ENCODE measurements at places on chromosomes 5 and 9.

DNA sequence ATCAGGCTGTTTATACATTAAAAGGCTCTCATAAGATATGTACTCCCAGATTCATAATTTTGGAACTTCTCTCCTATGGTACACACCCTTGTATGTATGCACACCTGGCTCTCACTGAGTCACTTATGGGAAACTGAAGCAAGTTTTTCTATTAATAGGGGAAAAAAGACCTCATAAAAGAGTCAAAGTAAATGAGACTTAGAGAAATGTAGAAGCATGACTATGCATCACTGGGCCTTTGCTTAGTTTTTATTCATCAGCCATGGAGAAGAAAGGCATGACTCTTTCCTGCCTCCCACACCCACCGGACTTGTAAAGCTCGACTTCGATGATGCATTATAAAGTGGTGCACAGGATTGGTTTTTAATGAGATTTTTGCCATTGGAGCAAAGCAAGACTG, 28.2 kb downstream of the MTAP start:
- no peak for DNase-seq

GRCh38 chr5:100697970-100698369, 162.8 kb downstream of the FAM174A start:
- no peak for DNase-seq

GRCh38 chr5:138391859-138392386, 39.4 kb downstream of the KDM3B start:
- no peak for DNase-seq

- no peak for DNase-seq
These were observed 72.7 kb downstream of the MAP1B start for GRCh38 chr5:72179816-72180440.

DNA sequence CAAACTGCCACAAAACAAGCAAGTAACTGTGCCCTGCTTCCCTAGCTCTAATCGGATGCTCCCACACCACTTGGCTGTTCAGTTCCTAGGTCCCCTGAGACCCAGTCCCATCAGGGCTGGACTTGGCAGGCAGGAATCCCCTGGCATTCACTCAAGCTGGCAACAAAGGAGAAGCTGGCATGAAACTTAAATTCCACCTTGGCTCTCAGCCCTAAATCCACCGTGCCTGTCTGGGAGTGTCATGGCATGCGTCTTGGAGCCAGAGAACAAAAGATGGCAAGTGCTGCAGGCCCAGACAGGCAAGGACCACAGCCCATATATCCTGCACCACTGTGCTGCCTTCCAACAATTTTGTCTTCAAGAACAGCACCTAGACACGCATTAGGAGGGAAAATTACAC, 38.2 kb downstream of the ETF1 start:
- no peak for DNase-seq

DNA sequence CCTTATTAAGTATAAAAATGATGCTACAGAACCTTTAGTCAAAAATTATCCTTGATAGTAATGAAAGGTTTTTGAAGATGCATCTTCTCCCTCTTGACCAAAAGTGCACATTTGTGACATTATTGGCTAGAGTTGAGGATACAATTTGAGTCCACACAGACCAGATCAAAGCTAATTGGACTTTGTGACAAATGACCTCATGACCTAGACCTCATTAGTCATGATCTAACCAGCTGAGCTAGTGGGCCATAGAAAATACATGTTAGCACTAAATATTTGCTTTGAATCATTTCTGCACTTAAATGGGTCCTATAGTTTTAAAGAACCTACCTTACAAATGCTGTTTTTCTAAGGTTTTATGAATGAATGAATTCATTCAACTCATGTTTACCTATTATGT, 182.1 kb downstream of the RFX3 start:
- no peak for DNase-seq

GRCh38 chr9:85182383-85182782, 512.9 kb downstream of the NTRK2 start:
- DNase-seq = no peak

- no peak for DNase-seq
These were observed 90.8 kb downstream of the VAV2 start for GRCh38 chr9:133901184-133901835.

- no peak for DNase-seq
These were observed 155.9 kb downstream of the ERCC6L2 start for GRCh38 chr9:96031366-96031824.

DNA sequence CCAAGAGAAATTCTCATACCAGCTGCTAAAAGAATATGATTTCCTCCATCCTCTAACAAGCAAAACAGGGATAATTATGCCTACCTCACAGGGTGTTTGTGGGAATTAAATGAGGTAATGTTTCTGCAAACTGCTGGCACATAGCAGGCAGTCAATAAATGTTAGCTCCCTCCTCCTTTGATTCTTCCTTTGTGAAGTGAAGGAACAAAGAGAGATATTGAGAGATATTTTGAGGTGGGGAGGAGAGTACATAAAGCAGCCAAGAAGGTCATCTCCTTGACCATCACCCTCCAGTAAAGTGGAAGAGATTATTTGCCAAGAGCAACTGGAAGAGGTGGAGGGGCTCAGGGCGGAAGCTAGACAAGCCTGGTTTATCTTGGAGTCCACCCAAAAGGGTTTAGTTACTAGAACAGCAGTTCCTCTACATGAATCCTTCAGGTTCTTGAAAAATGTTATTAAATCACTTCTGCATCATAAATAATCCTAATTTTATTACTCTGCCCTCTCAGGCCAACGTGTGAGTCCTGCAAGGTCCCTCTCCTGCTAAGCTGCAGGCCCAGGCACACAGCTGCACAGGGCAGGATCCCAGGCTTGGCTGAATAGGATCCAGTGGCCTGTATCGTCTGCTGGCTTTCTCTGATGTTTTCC, 35.0 kb upstream of the TLE1 start:
- DNase-seq = no peak

DNA sequence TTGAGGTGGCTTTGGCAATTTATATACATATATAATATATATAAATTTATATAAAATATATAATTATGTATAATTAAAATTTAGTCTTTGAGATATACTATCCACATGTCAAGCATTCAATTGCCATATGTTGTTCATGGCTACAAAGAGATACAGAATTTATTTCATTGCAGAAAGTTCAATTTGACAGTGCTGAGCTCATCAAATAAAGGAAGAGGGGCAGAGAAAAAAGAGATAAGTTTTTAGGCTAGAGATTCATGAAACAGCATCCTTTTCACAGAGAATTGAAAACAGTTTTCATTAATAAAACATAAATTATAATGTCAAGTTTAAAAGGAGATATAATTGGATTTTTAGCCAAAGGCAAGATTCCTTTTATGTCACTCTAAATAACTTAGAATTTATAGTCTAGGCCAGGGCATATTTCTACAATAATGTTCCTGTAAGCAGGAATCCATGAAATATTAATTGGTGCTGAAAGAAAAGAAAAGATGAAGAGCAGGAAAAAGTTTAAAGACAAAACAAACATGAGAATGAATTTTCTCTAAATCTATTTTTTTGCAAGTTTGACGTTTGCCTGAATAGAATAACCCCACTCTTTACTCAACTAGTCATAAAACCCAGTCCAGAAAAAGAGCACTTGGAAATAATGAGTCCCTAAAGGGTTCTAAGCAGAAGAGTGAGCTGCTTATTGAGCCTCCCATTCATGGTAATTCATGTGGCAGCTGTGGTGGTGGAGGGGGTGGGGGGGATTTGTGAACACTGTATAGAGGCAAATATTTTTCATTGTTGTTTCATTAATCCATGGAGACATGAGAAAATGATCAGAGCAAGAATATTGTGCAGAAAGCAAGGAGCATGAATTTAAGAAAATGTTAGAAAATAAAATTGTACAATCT, 1279.5 kb downstream of the CDH12 start:
- no peak for DNase-seq

DNA sequence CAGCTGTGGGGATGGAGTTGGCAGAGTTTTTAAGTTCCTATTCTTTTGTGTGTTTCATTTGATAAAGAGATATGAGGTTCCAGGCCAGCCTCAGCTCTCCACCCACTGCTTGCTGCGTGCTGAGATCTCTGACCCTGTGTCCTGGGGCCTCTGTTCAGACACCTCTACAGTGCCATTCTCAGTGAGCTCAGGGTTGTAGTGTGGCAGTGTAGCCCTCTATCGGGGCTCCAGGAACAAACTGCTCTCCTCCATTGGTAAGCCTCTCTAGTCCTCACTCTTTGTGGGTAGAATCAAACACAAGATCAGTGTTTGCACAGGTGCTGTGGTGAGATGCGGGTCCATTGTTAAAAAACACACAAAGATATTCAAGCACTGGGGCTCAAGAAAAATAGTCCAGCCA, 386.6 kb upstream of the RPS23 start:
- DNase-seq = no peak

DNA sequence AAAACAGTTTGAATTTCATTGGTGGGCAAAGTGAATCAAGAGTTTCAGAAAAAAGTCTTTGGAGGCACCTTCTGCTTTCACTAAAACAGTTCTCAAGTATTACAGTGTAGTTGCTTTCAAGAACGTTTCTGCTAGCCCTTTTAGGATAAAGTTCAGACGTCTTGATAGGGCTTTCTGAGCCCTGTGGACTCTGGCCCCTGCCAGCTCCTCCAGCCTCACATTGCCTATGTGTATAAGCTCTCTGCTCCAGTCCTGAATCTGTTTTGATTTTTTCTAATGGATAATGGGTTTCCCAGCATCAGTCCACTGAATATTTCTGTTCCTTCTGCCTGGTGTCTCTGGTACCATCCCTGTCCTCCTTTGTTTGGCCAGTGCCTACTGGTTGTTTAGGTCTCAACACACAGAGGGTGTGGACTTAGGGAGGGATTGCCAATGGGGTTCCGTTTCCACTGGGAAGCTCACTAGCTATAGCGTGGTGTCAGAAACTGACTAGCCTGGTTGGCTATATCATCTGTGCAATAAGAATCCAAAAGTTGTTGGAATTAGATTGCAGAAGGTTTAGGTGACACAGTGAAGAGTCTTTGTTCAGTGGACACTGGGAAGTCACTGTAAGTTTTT, 26.4 kb downstream of the ARHGAP26 start:
- no peak for DNase-seq

- no peak for DNase-seq
These were observed 60.0 kb downstream of the IL6ST start for GRCh38 chr5:55934720-55935119.

- DNase-seq = no peak
These were observed 206.5 kb downstream of the FANCC start for GRCh38 chr9:95110921-95111525.

DNA sequence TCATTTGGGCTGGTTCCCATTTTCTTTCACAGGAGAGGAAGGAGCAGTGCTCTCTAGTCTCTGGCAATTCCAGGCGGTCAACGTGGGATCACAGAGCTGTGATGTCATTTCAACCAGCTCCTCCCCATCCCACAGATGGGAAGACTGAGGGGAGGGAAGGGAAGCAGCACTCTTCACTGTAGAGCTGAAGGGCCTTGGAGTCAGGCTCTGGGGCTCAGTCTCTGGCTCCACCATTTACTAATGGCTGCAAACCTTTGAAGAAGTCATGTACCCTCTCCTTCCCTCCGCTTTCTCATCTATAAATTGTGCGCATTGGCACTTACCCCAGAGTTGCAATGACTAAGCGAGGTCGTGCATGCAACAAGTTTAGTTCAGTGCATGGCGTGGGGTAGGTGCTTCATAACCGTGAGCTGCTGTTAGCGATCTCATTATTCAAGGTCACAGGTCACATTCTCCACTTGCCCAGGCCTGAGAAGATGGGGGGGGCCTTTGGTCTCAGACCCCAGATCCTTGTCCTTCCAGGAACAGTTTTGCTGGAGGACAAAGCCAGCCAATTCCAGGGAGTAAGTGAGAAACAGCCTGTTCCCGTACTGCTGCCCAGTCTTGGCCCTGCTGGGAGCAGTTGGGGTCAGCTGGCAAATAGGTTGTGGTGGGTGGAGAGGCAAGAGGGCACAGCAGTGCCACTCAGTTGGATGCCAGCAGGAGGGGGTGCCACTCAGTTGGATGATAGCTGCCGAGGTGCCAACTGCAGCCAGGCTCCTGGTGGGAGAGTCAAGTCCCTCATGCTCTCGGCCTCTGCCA, 136.7 kb downstream of the RGS3 start:
- DNase-seq = no peak

GRCh38 chr5:27701931-27702903, 663.8 kb upstream of the CDH9 start:
- DNase-seq = no peak

GRCh38 chr9:106528158-106528557, 334.8 kb upstream of the ZNF462 start:
- no peak for DNase-seq

GRCh38 chr9:22463205-22463604, 16.6 kb downstream of the DMRTA1 start:
- no peak for DNase-seq

DNA sequence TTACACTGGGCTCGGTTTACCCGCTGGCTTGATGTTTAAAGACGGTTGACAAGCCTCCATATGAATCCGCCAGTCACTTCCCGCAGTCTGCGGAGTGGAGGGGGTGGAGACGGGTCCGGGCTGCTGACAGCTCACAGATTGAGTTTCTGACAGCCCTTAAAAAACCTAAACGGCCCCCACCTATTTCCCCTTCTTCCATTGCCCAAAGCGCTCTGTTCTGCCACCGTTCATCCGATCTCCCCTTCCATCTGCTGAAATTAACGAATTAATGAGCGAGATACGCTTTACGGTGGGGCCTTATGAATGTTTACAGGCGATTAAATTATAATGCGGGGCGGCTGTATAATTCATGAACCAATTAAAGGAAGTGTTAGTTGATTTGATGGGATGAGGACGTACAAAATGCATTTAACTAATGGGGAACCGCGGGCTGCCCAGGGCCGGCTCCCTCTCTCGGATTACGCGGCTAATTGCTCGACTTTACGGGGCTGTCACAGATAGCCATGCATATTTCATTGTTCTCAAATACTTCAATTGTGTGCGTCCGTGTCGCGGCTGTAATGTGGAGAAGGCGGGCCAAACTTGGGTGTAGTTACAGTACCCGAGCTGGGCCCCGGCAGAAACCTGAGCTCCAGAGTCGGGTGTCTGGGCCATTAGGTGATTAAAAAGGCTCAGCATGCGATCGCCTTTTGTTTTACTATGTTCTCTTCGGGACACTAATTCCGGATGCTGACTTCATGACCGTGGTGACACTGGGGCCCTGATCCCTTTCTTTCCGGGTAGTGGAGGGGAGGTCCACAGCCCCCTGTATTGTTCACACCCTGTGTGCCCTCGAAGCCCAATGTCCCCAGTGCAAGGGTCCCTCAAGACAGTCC, 74.9 kb downstream of the GTF3C4 start:
- DNase-seq = no peak

DNA sequence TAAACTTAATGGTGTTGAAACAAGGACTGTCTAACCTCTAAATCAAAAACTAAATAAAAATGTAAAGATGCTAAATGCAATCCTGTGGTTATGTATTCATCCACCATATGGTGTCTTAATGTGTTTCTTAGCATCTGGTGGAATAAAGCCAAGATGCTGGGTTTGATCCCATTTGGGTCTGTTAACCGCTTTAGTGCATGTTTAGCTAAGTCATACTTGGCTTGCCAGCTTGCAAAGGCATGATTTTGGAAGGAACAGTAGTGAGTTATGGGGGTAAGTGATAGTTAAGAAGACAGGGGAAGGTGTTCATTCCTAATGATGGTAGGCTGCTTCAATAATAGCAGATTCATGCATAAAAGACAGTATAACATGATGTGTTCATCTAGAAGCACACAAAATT, 139.0 kb upstream of the SLC27A6 start:
- no peak for DNase-seq

Data from activated CD4-positive, alpha-beta T cell treated with anti-CD3 and anti-CD28 coated beads for 1 hour (primary cell).